Activated naive CD4-positive, alpha-beta T cell treated with anti-CD3 and anti-CD28 coated beads, Interleukin-2, amount 50 U/mL, for 72 hours (primary cell): ENCODE measurements at places on chromosomes 2 and 18.

DNA sequence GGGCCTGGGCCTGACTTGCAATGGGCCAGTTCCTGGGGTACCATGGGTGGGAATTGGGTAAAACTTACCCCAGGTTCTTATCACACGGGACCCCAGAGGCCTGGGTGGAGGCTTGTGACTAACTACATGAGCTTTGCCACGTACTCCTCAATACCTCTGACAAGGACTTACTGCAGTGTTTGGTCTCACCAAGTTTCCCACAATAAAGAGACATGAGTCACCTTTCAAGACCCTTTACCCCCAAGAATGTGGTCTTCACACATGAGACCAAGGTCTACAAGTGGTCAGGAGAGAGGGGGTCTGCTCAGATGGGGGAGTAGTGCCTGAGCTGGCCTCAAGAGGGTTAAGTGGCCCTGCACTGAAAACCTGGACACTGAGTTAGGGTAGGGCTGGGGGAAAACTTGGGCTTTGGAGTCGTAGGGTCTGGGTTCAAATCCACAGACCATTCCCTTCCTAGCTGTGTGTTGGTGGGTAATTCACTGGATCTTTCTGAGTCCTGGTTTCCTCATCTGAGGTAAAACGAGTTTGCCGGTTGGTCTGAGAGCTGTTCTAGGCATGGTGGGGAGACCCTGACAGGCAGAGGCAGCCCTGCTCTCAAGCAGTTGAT is 2.0 kb upstream of the GNLY start:
- DNase-seq, result no peak

- DNase-seq, result no peak
These were observed 37.2 kb downstream of the THUMPD2 start for GRCh38 chr2:39741871-39742270.

DNA sequence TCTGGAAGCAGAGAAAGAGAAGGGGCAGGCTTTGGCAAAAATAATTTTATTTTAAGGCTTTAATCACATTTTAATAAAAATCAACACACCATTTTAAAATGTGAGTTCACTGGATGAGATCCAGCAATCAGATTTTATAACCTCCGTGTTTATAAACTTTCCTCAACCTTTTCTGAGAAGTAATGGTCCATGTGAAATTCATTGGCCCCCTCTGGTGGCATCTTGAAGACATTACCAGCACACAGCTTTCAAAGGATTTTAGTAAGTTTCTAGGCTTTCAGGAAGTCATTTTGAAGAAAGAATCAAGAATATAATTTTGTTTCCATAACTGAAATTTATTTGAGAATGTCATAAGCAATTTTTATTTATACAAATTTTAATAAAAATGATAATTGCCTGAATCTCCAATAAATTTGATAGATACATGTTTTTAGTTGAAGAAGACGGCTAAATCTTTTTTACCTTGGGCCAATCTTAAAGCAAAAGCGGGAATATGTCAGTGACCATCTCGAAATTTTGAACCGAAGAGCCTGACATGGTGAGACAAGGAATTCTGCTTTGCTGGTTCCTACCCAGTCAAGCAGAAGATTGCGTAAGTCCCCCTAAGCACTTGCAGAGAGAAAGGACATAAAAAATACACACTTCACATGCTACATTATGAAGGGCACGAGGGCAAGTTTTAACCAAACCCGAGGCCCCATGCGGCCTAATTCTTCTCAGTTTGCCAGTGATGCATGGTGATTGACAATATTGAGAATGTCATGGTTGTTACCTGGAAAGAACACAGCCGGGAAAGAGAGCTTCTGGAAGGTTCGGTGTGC is 128.4 kb upstream of the CBLN2 start:
- DNase-seq, result no peak

GRCh38 chr2:197211881-197212342 is 98.7 kb downstream of the ANKRD44 start:
- no peak for DNase-seq

DNA sequence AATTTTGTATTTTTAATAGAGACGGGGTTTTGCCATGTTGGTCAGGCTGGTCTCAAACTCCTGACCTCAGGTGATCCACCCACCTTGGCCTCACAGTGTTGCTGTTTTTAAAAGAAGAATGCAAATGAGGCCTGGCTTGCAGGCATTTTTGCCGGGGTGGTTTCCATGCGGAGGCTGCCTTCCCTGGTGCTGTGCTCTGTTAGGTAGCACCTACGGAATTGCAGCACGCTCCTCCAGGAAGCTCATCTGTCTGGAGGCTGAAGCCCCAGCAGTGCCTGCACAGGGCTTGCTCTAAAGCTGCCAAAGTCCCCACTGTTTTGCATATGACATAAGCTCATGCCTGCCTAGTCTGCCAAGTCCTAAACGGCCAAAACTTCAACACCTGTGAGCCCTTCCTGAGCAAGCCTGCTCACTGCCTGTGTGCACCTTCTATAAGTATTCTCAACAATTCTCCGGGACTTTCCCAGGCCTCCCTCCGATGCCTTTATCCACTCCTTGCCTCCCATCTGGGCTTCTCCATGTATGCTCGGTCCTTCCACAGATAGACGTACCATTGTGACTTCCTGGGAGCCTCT is 551.3 kb upstream of the RAB6C start:
- no peak for DNase-seq

GRCh38 chr2:238240757-238241711 is 1.2 kb upstream of the HES6 start:
- no peak for DNase-seq

GRCh38 chr2:188051706-188052105 is 240.0 kb upstream of the GULP1 start:
- DNase-seq, result no peak

DNA sequence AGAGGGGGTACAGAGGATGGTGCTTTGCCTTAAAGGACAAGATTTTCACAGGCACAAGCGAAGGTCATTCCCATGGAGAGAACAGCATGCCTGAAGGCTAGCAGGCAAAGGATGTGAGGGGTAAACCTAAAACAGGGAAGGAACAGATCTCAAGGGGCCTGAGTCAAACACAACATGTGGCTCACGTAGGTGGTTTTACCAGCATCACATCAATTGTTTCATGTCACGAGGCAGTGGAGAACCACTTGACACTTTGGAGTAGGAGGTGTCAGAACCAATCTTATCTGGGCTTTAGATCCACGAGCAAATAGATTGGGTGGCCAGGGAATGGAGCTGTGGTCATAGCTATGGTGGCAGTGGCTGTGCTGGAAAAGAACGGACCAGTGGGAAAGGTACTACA is 8.4 kb downstream of the COX5B start:
- DNase-seq, result no peak
